ENCODE measurements at places on chromosomes 13 and 19.
A peak's percentile ranks its signal among the peaks of the same experiment; 100 is the strongest.

DNA sequence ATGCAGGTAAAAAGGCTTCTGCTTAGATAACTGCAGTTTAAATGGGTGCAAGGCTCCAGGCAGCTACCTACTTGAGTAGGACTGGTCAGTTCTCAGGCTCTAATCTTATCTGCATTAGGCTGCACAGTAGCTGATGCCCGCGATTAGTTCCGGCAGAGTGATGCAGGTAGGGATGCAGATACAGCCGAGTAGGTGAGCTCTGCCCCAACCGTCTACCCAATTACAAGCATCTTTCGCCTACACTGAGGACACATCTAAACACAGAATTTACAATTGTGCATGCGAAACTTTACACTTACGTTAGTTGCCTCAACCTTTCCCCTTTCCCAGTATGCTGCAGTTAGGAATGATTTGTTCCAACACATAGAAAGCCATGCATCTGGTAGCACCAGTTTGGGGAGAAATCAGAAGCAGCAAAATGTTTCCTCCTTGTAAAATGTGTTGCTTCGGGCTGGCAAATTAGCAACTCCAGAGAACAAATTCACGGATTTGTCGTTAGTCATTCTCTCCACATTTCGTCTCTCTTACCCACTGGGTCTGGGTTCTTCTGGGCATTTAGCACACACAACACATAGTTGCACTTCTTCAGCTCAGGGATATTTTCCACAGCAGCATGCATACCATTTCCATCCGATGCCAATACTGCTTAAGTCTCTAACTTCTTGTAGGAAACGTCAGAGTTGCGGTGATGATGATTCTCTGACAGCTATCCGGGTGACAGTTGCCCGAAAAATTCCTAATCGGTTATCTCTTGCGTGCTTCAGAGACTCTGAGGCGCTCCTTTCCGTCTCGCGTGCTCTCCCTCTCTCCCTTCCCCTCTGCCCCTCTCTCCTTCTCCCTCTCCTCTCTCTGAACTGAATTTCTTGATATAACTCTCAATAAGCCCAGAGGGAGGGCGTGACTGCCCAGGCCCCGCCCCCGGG lies at the start of gene PCDH9:
Gene PCDH9 (minus strand): TSS at position 856 of the 923 bp plus-strand sequence. CDS start 1,896 bp downstream, outside the sequence.
- no peak for DNase-seq

DNA sequence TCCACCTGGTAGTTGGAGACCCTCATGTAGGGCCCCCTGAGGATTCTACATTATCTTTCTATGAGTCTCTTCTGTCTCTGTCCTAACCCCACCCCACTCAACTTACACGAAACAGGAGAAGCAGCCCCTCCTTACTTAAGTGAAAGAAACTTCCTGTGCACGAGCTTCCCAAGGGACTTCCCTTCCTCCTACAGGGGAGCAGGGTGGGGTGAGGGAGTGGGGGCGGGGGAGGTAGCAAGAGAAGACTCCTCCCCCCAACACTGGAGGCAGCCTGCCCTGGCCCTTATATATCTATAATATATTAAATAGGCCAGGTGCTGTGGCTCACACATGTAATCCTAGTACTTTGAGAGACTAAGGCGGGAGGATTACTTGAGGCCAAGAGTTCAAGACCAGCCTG lies 5.5 kb upstream of the PDE4C start:
- DNase-seq = no peak

GRCh38 chr13:37226971-37227370 lies 121.5 kb upstream of the CSNK1A1L start:
- DNase-seq = no peak

GRCh38 chr19:900302-901111 lies 7.2 kb downstream of the RNU6-9 start:
- no peak for DNase-seq

DNA sequence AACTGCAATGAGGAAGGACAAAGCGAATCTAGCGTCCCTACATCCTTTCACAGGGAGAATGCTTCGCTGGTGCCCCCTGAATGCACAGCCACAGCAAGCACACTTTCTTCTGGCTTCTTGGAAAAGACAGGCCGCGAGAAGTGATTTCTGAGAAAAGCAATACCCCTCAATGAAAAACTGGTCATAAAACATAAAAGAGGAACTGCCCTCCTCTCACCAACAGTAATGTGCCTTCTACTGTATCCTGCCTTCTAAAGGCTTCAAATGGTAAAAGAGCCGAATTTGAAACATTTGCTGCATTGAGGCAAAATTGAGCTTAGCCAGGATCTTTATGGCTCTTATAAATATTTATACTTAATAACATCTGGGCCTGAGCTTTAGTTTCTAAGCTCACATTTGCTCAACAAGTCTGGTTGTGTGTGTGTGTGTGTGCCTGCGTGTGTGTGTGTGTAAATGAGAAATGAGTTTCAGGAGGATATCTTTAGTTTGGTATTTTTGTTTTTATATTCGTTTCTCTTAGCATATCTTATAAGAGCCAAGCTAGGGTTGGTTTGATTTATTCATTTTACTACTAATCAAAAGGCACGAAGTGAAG lies 246.1 kb upstream of the MAB21L1 start:
- DNase-seq = no peak

DNA sequence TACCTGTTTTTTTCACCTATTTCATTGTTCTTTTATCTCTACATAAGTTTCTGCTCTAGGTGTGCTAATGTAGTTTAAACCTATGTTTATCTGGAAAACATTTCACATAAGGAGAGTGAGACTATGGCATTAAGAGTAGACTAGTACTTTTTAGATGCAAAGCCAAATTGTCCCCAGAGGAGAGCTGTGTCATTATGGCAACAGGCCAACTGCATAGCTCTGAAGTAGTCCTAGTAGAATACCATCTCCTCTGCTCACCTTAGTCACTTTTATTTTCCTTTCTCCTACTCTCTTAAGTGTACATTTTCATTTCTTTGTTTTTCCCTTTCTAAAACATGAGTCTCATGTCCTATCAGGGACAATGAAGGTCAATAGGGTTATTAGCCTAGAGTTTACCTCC lies 123.1 kb downstream of the ITGBL1 start:
- no peak for DNase-seq

- DNase-seq = no peak
These were observed 7.2 kb downstream of the WDR18 start for GRCh38 chr19:991174-991931.

- DNase-seq = no peak
These were observed 4.8 kb downstream of the DHDH start for GRCh38 chr19:48938256-48938655.

GRCh38 chr19:14116918-14117578 lies 514 bp downstream of the PRKACA start:
- no peak for DNase-seq

GRCh38 chr13:74084375-74084935 lies 49.7 kb downstream of the KLF12 start:
- DNase-seq = no peak

DNA sequence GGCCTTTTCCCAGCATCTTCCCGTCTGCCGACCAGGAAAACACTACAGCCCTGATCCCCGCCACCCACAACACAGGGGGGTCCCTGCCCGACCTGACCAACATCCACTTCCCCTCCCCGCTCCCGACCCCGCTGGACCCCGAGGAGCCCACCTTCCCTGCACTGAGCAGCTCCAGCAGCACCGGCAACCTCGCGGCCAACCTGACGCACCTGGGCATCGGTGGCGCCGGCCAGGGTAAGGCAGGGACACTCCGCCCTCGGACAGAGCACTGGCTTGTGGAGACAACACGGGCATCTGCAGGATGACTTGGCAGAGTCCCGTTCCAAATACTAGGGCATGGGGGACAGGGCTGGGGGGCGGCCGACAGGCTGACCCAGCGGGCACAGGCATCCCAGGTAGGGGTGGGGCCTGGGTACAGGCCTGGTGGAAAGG lies 31.1 kb downstream of the COMP start:
- no peak for DNase-seq

DNA sequence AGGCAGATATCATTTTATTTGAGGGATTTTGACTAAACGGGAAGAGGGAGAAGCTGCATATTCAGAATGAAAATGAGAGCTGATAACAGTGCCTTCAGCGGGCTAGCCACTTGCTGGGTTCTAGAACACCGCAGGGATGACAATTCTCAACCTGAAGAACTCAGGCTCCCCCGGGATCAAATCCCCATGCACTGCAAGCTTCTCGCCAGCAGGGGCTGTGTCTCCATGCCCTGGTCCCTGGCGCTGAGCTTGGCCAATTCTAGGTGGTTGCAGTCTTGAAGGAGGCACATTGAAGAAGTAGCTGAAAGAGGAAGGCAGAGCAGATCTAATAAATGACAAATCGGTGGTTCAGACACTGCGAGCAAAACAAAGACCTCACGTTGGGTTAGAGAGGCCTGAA lies 128.7 kb downstream of the UQCRFS1 start:
- no peak for DNase-seq

- no peak for DNase-seq
These were observed 371.1 kb upstream of the SPRY2 start for GRCh38 chr13:80712026-80712425.

- no peak for DNase-seq
These were observed 54.6 kb downstream of the ZNF254 start for GRCh38 chr19:24141612-24142011.

- DNase-seq = no peak
These were observed 239.5 kb downstream of the EFNB2 start for GRCh38 chr13:106295971-106296370.

DNA sequence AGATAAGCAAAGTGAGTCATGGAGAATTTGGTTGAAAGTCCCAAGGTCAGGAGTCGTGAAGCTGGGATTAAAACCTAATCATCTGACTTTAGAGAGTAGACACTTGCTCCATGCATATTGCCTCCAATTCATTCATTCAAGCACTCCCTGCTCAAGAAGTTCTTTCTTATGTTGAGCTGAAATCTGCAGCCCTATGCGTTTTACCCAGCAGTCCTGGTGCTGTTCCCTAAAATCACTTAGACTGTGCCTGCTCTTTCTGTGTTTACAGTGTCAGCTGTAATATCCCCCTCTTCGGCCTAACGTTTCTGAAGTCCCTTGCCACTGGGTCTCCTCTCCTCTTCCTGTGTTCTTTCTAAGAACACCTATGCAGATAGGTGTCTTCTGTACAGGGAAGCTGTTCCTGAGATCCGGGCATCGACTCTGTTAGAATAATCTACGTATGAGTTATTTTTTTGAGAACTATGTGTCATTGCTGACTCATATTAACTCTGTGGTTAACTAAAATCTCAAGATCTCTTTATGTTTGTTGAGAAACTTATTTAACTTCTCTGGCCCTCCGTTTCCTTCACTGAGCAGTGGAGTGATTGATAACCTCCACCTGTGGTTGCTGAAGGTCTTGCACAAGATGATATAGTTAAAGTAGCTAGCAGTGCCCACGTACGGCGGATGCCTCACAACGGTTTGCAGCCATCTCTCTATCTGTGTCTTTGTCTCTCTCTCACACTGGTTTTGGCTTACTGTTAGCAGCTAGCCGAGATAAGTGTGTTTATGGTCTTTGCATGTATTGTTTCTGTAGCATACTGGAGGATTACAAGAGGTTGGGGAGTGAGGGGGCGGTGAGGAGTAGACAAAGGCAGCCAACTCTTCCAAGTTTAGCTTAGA lies 4.7 kb downstream of the ALOX5AP start:
- DNase-seq = no peak

GRCh38 chr13:43006893-43007631 lies 15.0 kb upstream of the EPSTI1 start:
- DNase-seq = no peak

- peak; percentile 24 for DNase-seq
These were observed 236.0 kb downstream of the PCDH9 start for GRCh38 chr13:66994097-66994496.

GRCh38 chr13:94997126-94997525 lies 284.8 kb upstream of the SOX21 start:
- no peak for DNase-seq

GRCh38 chr13:76634431-76635191 lies 251.6 kb downstream of the KCTD12 start:
- no peak for DNase-seq

- no peak for DNase-seq
These were observed 1968.9 kb downstream of the PCDH9 start for GRCh38 chr13:65260946-65261891.

- DNase-seq = no peak
These were observed 2591.7 kb upstream of the PCDH20 start for GRCh38 chr13:64007339-64007738.

GRCh38 chr13:96036515-96036914 lies 16.7 kb downstream of the UGGT2 start:
- DNase-seq = no peak

DNA sequence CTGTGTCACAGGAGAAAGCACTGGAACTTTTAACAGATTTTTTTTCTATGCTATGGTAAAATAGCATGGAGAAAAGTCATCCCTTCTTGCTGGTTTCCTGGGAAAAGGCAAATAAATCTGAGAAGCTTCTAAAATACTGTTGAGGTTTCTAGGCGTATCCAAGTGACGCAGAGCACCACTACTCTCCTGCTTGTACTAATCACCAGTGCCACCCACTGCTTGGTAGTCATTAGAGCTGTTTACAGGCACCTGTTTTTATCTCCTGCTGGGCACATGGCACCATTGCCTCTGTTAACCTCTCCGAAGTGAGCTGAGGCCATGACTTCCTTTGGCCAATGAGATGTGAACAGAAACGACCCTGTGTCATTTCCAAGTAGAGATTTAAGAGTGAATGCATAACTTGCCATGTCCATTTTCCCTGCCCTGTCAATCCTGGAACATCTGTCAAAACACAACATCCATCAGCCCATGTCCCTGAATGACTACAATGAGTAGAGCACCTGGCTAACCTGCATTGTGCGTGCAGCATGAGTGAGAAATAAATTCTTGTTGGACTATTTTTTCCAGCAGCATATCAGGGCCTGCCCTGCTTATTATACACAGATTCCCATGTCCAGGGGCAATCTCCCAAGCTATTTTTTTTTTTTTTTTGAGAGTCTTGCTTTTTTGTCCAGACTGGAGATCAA lies 17.3 kb upstream of the OXGR1 start:
- DNase-seq = no peak

GRCh38 chr13:25733696-25734435 lies 317.9 kb downstream of the SHISA2 start:
- DNase-seq = no peak

GRCh38 chr19:43310221-43310620 lies 40.9 kb upstream of the PSG9 start:
- DNase-seq = no peak

GRCh38 chr13:75153386-75153785 lies 328.6 kb downstream of the TBC1D4 start:
- DNase-seq = no peak

GRCh38 chr13:20608438-20609020 lies 41.6 kb downstream of the IFT88 start:
- DNase-seq = no peak
